Anterior cingulate cortex (tissue), 58 donors: ENCODE measurements at places on chromosomes 3 and 15.

GRCh38 chr3:154214306-154214705, 93.1 kb downstream of the ARHGEF26 start:
- DNase-seq, result no peak

DNA sequence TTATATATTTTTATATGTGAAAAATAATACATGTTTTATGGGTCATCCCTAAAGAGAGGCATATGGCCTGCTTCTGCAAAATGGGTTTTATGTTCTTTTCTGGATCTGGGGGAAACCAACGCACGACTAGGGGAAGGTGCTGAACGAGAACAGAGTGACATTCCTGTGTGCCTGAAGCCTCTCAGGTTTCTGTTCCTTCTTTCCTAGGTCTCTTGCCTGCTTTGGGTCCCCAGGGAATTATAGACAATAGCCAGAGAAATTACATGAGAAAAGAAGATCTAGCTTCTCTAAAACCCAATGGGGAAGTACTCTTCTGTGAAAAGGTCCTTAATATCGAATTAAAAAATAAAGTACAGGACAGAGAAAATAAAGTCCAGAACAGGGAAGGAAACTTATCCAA, 66.5 kb downstream of the IGSF11 start:
- DNase-seq, result no peak

DNA sequence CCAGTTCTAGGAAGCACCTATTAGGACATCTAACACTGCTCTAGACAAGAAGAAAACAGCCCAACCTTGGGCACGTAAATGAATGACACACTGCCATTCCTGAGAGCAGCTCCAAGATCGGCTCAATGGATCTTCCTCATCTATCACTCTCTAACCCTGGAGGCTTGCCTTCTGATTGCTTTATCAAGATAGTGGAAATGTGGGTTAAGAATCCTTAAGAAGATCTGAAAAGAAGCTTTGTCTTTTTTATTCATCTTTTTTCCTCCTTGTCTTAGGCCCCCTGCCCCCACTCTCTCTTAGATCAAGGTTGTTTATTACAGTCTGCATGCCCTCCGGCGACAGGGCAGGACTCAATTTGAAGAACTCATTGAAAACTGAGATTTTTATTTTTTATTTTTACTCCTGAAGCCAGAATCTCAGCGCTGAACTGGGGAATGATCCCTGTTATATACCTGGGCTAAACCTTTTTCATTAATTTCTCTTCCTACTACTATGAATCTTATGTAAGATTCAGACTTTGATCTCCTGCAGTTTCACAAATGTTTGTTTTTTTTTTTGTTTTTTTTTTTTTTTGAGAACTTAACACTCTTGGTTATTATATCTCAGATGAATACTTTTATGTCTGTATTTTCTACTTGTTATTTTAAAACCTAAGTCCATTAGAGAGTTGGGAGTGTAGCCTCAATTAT, 219.5 kb downstream of the SV2B start:
- DNase-seq, result no peak

- DNase-seq, result no peak
Measured at GRCh38 chr3:9653565-9654248, 4.4 kb downstream of the MTMR14 start.

DNA sequence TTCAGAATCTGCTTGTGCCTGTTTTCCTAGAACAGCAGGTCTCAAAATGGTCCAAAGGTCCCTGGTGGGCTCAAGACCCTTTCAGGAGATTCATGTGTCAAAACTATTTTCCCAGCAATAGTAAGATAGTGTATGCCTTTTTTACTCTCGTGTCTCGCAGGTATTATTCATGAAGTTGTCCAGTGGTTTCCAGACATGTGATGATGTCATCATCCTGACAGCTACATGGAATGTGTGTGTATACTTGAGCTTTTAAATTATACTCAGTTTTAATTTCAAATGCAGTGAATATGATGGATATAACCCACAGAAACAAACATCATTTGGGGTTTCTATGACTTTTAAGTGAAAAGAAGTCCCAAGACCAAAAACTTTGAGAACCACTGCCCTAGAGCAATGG, 288.6 kb downstream of the NTRK3 start:
- no peak for DNase-seq

DNA sequence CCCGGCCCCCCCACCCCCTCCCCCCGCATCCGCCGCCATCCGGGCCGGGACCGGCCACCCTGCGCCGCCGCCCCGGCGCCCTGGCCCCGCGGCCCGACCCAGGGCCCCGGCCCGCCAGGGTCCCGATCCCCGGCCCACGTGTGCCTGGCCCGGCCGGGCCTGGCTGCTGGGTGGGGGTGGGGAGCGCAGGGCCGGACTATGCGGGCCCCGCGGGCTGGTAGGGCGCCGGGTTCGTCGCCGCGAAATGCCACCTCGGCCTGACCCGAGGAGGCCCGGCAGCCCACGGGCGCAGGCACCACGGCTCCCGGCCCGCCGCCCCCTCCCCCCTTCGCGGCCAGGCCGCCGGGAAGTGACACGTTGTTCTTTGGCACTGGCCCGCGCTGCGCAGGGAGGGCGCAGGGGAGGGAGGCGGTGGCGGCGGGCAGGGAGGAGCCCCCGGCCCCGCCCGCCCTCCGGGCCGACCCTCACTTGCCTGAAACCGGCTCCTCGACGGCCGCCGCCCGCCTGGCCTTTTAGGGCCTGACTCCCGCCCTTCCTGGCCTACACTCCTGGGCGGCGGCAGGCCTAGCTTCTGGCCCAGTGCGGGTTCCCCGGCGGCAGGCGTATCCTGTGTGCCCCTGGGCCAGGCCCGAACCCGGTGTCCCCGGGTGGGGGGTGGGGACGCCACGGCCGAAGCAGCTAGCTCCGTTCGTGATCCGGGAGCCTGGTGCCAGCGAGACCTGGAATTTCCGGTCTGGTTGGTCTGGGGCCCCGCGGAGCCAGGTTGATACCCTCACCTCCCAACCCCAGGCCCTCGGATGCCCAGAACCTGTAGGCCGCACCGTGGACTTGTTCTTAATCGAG, 515 bp downstream of the EIF4G1 start:
- peak; percentile 53 for DNase-seq

DNA sequence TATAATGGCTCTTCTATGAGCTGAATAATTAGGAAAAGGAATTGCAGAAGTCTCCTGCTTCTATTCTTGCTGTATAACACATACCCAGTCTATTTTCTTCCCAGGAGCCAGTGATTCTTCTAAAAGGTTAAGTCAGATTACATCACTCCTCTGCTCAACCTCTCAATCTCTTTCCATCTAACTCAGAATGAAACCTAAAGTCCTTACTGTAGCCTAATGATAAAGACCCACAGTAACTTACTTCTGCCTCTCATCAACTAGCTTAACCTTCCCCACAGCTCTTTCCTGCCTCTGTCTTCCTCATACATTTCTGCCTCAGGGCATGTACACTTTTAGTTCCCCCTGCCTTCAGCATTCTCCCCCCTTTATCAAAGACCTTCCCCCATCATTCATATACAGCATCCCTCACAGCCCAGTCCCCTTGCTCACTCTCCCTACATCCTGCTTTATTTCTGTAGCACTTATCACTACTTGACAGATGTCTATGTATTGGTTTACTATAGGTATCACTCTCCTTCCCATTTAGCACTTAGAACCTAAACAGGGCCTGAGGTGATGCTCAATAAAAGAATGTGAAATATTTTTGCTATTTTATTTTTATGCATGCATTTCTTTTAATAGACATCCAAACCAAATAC, 28.5 kb upstream of the CMTM6 start:
- no peak for DNase-seq
